Lung (tissue), 17 donors: ENCODE measurements at places on chromosomes 5 and 9. TPM values are rescaled to one million over a fixed set of nuclear protein-coding genes. Genes with fewer than 3 reads are reported as not detected.

IL4 gene
- polyA plus RNA-seq = not detected

PCDHGA8 gene
- 0.06 TPM for polyA plus RNA-seq

PDE6A gene
- 0.03 TPM for polyA plus RNA-seq

DMRT3 gene
- polyA plus RNA-seq = 0.13 TPM

FKTN gene
- 3.2 TPM for polyA plus RNA-seq

RETREG1 gene
- polyA plus RNA-seq = 8.7 TPM

TAF11L5 gene
- not detected for polyA plus RNA-seq

PGM5 gene
- 4.3 TPM for polyA plus RNA-seq

CDH10 gene
- 0.23 TPM for polyA plus RNA-seq

CDK9 gene
- 55.9 TPM for polyA plus RNA-seq

CSF2 gene
- polyA plus RNA-seq = 4.7 TPM

FXN gene
- polyA plus RNA-seq = 8.7 TPM

MLANA gene
- polyA plus RNA-seq = not detected

OR1Q1 gene
- not detected for polyA plus RNA-seq

FSTL4 gene
- 0.35 TPM for polyA plus RNA-seq

SV2C gene
- polyA plus RNA-seq = not detected

PTGR1 gene
- 22.8 TPM for polyA plus RNA-seq

FGF18 gene
- 1.9 TPM for polyA plus RNA-seq

GABRA1 gene
- not detected for polyA plus RNA-seq

BTNL8 gene
- polyA plus RNA-seq = 0.81 TPM
